Right renal pelvis (tissue), 4 donors: ENCODE measurements at places on chromosomes 12 and 14.

GRCh38 chr12:22935501-22935900 is 310.5 kb downstream of the ETNK1 start:
- no peak for DNase-seq

GRCh38 chr14:98728836-98729235 is 543.2 kb downstream of the BCL11B start:
- no peak for DNase-seq

DNA sequence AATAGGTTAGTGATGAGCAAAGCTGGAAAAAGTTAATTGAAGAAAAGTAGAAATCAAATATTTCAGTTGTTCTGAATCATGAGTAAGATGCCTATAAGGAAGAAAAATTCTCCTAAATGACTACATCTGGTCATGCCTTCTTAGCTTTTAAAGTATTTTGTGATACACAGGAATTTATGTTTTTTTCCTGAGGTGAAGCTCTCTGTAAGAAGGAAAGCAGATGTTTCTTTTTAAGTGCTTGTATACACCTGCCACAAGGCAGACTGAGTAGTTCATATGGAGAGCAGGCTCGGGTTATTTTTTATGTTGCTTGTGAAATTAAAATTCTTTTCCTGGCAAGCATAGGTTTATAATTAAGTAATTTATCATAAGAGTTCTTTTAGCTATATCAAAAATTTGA is 275.2 kb downstream of the RAD51B start:
- DNase-seq = no peak

DNA sequence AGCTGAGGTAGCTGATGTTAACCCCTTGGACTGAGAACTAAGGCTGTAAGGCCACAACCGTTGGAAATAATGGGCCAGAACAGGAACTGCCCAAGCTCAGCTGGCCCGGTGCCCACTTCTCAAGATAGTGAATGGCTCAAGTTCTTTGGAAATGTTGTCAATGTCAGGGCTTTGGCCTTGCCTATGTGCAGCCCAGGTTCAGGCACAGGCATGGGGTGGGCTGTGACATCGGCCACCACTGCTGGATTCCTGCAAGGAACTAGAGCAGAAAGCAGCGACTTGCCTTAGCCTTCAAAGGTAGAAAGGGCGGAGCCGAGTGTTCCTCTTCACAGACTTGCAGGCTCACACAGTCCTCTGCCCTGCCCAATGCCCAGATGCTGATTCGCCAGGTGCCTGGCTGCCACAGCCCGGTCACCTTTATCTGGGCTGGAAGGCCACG is 291.2 kb downstream of the ZFP36L1 start:
- DNase-seq = no peak

DNA sequence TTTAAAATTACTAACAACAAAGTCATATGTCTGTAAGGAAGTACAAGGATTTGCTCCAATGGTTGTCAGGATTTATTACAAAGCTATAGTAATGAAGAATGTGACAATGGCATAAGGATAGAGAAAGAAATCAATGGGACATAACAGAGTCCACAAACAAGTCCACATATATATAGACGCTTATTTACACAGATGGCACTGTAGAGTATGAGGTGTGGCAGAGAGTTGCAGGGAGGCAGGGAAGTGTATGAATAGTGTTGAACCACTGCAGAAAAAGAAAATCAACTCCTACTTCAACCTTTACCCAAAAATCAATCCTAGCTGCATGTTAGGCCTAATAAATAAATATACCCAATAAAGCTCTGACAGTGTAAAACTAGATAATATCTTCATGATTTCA is 21.3 kb downstream of the SOS2 start:
- DNase-seq = no peak

DNA sequence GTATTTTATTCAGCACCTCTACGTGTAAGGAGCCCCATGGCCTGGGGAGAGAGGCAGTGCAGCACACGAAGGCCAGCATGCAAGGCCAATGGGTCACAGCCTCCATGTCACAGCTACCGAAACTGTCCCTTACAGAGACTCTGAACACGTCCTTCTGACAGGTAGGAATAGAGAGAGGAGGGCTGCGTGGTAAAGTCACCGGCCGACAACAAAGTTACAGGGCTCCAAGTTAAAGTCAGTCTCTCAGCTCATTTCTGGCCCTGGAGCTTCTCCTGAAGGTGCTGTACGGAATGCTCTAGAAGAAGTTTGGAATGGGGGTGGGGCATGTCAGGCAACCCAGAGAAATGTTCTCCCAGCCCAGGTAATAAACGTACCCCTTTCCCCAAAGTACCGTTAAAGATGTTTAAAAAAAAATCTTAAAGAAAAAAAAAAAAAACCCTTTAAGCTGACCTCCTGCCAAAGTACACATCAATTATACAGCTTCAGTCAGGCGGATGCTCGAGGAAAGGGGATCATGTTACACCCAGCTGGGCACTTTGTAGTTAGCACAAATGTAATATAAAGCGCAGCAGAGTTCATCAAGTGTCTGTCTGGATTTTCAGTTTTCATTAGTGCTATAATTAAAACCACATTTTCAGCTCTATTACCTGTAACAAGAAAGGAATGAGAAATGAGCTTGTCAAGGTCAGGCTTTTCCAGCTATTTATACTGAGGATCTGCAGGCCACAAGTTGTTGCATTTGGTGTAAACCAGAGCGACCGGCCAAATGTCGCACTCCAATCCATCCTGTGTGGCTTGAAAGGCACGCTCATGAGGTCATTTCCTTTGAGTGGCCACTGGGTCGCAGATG is 53.3 kb upstream of the CDKN3 start:
- DNase-seq = peak; percentile 75

DNA sequence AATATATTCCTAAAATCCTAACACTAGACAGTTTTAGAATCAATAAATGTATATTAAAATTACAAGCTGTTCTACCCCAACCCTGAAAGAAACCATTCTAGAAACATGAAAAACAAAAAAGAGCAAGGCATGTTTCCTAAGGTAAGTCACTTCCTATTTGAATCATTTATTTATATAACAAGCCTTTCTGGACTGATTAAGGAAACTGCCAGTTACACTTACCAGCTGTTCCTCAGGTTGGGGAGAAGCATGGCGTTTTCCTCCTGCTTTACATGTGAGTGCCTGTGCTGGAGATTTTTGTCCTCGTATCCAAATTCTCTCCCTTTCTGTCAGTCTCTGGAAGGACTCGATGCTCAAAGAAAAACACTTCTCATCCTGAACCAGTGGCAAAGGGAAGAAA is 183.3 kb downstream of the EFCAB11 start:
- DNase-seq = no peak

GRCh38 chr12:51011955-51012354 is 14.2 kb downstream of the SLC11A2 start:
- DNase-seq = no peak

GRCh38 chr12:27285403-27285802 is 41.3 kb downstream of the STK38L start:
- DNase-seq = no peak

GRCh38 chr12:78088391-78088832 is 257.7 kb downstream of the NAV3 start:
- DNase-seq = no peak

DNA sequence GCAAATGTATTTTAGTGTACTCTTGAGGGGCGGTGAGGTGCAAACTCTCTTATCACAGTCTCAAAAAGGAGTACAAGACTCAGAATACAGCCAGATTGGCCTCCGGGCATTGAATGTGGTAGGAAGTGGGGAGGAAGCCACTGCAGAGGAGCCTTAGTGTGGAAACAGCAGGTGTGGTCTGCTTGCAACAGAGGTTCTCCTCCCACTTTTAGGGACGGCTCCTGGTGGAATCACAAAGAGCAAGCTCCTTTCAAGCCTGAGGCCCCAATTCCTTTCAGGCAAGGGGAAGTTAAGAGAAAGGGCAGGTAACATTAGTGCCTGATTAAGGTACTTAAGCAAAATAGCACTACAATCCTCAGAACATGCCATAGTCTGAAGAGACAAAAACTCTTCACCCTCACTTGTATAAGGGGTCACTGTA is 23.7 kb upstream of the SLC2A3 start:
- no peak for DNase-seq

DNA sequence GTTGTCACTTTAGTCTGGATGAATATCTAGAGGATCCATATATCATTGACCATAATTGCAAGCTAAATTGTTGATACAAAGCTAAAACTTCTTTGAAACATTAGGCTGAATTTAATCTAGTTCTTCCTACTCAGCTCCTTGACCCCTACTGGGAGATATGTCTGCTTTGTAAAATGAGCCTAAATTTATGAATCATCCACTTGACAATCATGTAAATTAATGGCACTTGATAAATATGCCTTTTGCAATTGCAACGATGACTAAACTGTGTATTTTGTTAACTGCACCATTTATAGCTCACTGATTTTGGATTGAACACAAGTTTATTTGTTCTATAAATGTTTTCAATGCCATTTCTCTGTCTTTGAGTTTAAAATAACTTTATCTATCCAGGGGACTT is 1616.5 kb upstream of the FLRT2 start:
- DNase-seq = no peak

DNA sequence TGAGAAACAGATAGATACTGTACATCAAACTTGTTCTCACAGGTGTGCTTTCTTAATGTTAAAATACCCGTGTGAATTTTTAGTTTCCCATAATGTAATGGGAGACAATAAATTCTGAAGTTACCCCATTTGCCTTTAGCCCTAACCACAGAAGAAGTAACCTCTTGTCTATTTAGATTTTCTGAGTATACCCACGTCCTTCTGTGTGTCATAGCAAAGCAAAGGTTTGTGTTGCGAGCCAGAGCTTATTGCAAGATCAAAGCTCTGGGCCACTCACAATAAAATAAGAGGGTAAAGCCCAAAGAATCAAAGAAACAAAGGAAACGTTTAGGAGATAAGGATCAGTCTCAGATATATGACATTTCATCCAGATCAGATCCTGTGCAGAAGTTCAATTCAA is 73.9 kb downstream of the BMP4 start:
- no peak for DNase-seq

GRCh38 chr14:104830781-104831180 is 29.9 kb downstream of the ZBTB42 start:
- DNase-seq = no peak

- DNase-seq = no peak
Measured at GRCh38 chr12:2185751-2186341, 133.1 kb downstream of the CACNA1C start.

DNA sequence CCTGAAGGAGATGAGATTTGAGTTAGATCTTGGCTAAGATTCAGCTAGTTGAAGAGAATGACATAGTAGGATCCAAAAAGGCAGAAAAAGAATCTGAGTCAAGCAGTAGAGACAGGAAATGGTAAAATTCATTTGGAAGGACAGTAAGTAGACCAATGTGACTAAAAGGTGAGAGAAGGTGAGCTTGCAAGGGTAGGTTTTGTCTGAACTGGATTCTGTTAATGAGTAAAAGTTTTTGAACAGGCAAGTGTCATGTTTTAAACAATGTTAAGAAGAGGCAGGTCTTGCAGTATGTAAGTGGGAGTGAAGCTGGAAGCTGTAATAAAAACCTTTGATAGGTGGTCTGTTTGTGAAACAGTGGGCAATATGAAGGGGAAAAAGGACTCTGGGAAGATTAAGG is 58.6 kb downstream of the ACSS3 start:
- DNase-seq = no peak

- no peak for DNase-seq
Measured at GRCh38 chr14:105477660-105478397, 3.2 kb downstream of the CRIP2 start.

- no peak for DNase-seq
Measured at GRCh38 chr12:117053050-117053400, 46.2 kb downstream of the TESC start.

GRCh38 chr12:51818566-51819300 is 29.8 kb downstream of the FIGNL2 start:
- DNase-seq = no peak

DNA sequence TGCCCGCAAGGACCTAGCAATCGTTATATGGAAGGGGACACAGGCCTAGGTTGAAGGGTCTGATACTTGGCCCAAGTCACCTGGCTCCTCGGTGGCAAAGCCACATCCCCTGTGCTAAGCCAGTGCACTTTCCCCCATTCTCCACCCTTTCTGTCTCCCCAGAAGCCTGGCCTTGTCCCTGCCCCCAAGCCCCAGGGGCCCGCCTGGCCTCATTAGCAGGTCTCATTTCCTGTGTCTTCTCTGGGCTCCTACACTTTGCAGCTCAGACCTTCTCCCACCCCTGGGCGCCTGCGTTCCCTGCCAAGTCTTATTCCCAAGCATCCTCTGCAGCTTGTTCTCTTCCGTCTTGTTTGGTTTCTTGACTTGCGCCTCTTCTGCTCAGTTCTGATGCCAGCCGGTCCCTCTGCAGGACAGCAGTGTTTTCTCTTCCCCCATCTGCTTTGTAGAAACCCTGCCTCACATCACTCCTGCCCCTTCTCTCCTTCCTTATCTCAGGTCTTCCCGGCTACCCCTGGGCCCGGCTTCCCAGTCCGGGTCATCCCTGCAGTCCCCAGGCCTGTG is 66.7 kb downstream of the SLC24A4 start:
- no peak for DNase-seq

DNA sequence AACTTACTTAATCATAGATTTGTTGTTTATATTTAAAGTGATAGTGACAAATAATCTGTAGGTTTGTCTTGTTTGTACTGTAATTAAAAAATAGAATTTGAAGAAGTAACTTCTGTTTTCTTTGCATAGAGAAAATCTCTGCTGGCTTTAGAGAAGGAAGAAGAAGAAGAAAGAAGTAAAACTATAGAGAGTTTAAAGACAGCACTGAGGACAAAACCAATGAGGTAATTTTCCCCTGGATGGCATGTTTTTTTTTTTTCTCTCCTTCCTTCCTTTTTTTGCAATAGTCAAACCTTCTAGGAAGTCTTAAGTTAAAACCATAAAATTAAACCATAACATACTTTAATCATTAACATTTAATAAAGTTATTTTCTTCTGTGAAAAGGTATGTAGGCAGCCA is 131.9 kb downstream of the DAAM1 start:
- no peak for DNase-seq

- no peak for DNase-seq
Measured at GRCh38 chr12:62717643-62718042, 217.3 kb downstream of the PPM1H start.

DNA sequence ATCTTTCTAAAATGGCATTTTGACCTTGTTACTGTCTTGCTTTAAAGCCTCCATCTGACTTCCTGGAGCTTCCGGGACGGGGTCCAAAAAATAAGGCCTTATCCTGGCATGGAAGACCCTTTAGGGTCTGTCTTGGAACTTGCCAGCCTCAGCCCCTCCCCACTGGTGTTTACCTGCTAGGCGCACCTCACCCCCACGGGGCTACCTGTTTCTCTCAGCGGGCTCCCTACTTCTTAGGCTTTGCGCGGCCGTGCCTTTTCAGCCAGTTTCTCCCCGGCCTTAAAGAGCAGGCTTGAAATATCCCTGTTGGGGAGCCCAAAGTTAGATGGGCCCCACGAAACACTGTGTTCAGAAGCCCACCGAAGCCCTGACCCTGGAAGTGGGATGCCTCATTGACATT is 5.1 kb downstream of the RTL1 start:
- no peak for DNase-seq

- DNase-seq = no peak
Measured at GRCh38 chr12:23236066-23236780, 611.3 kb downstream of the ETNK1 start.

GRCh38 chr12:87991483-87991882 is 37.7 kb downstream of the C12orf50 start:
- DNase-seq = no peak
